ENCODE measurements at places on chromosomes 2 and 18. TPM values are rescaled to one million over a fixed set of nuclear protein-coding genes. Genes with fewer than 3 reads are reported as not detected.

DNA sequence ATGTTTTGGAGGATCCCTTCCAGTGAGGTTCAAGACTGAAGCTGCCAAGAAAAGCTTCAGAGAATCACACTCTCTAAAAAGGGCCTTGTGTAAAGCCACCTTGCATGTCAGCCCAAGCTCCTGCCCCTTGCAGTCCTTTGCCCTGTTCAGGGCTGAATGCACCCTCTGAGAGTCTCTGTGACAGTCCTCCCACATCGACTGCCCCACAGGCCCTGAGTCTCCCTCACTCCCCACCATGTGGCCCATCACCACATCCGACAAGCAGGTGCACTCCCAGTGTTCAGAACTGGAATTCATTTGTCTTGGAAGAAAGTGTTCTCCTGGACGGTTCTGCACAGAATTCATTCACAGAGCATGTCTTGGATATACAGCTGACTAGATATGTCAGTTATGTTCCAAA is 31.0 kb downstream of the BCL11A start:
- H3K27me3 ChIP-seq = no peaks in the 10 kb centered on the region
- no peaks in the 10 kb centered on the region for H3K36me3 ChIP-seq
- peaks cover 32% of the 10 kb centered on the region for H3K4me1 ChIP-seq
- H3K4me3 ChIP-seq = no peak overlapping the region

DNA sequence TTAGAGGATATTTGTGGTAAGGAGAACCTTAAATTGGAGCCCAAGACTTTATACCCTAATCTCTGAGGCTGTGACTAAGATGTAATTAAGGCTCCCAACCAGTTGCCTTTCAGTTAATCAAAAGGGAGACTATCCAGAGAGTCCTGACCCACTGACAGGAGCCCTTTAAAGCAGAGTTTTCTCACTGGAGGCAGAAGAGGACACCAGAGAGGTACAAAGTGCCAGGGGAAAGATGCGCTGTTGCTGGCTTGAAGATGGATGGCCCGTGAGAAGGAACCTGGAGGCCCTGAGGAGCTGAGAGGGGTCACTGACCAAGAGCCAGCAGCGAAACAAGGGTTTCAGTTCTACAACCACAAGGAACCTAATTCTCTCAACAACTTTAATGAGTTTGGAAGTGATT is 137.3 kb downstream of the TMEM131 start:
- no peaks in the 10 kb centered on the region for H3K4me1 ChIP-seq
- no peak overlapping the region for H3K4me3 ChIP-seq
- DNase-seq = no peak
- H3K27me3 ChIP-seq = no peaks in the 10 kb centered on the region
- H3K27ac ChIP-seq = no peak overlapping the region

DNA sequence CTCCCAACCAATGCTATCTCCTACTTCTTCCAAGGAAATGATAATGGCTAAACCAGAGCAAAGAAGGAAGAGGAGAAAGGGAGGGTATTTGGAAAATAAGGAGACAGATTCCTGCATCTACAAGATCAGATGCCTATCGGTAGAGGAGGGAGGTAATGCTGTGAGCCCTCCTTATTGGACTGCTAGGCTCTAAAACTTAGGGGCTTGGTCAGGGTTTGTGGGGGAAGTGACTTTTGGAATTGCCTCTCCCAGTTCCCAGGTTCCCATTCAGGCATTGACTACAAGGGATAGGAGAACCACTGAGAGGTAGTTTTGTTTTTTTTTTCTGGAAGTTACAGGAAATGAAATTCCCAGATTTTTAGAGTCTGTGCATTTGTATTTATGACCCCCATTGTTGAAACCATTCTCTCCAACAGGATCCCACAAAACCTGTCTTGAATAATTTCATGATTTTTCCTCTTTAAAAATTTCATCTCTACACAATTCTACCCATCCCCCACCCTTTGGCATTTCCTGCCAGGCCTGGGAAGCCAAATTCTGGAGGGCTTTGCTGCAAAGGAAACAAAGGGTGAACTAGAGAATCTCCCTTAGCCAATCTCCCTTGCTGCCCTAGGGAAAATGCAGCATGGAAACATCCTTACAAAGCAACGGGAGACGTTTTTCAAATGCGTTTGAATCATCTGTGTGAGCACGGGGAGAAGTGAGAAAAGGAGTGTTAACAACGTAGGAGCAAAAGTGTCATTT is 282.1 kb upstream of the EPAS1 start:
- H3K4me1 ChIP-seq = peaks cover 13% of the 10 kb centered on the region
- no peaks in the 10 kb centered on the region for H3K36me3 ChIP-seq
- H3K4me3 ChIP-seq = no peak overlapping the region
- peak; percentile 21 for DNase-seq

DNA sequence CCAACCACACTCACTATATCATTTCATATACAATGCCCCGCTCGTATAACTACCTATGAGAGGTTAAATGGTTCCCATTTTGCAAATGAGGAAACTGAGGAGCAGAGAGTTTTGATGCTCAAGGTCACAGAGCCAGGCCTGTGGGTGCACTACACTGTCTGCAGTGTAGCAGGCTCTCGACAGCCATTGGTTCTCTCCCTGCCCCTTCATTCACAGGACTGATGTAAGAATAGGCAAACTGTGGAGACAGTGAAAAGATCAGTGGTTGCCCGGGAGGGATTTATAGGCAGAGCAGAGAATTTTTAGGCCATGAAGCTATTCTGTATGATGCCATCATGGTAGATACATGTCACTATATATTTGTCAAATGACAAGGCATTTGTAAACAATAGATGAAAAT is 39.0 kb upstream of the LBH start:
- no peak overlapping the region for H3K27ac ChIP-seq
- no peaks in the 10 kb centered on the region for H3K4me1 ChIP-seq
- H3K4me3 ChIP-seq = no peak overlapping the region
- 0 out of 2 replicates have a peak, but pooled peaks cover 6% of the 10 kb centered on the region for H3K27me3 ChIP-seq
- no peaks in the 10 kb centered on the region for H3K36me3 ChIP-seq

DNA sequence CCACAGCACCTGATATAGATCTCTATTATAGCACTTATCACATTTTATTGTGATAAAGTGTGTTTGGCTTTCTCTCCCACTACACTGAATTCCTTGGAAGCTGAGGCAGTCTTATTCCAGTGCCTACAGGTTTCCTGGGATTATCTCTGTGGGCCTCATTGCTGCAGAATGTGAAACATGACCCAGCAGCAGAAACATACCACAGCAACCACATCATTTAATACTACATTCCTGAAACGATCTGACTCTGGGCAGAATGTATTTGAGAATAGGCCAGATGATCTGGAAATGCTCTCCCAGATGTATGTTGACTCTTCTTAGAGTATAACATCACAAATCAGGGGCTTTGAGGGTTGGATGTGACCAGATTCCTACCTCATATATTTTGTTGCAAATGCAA is 323.5 kb upstream of the TANK start:
- no peaks in the 10 kb centered on the region for H3K27me3 ChIP-seq
- DNase-seq = peak; percentile 90
- peaks cover 22% of the 10 kb centered on the region for H3K4me1 ChIP-seq
- H3K27ac ChIP-seq = peak overlapping the region; percentile 48
- H3K36me3 ChIP-seq = no peaks in the 10 kb centered on the region

DNA sequence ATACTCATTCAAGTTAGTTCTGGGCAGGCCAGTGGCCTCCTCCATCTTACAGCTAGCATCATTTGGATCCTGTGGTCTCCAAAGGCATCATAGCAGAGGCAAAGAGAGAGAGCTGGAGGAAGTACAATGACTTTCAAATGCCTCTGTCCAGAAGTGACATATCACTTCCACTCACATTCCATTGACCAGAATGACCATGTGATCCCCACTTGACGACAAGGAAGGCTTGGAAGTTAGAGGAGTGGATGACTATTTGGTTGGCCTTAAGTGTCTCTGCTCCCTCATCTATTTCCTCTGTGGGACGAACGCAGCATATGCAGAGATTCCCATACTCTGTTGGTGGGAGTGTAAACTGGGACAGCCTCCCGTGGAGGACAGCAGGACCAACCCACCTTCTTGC is 27.8 kb upstream of the MLPH start:
- H3K36me3 ChIP-seq = no peaks in the 10 kb centered on the region
- no peak overlapping the region for H3K4me3 ChIP-seq
- peak overlapping the region; percentile 85 for H3K27ac ChIP-seq
- H3K4me1 ChIP-seq = peaks cover 37% of the 10 kb centered on the region
- peak; percentile 53 for DNase-seq

Gene CD8B2
- not detected for total RNA-seq

- H3K4me3 ChIP-seq = no peak overlapping the region
- 0 out of 2 replicates have a peak, but pooled peaks cover 6% of the 10 kb centered on the region for H3K4me1 ChIP-seq
- no peak overlapping the region for H3K27ac ChIP-seq
These were observed 35.2 kb upstream of the OTX1 start for GRCh38 chr2:63015389-63015788.

Gene SKOR2
- not detected for total RNA-seq

DNA sequence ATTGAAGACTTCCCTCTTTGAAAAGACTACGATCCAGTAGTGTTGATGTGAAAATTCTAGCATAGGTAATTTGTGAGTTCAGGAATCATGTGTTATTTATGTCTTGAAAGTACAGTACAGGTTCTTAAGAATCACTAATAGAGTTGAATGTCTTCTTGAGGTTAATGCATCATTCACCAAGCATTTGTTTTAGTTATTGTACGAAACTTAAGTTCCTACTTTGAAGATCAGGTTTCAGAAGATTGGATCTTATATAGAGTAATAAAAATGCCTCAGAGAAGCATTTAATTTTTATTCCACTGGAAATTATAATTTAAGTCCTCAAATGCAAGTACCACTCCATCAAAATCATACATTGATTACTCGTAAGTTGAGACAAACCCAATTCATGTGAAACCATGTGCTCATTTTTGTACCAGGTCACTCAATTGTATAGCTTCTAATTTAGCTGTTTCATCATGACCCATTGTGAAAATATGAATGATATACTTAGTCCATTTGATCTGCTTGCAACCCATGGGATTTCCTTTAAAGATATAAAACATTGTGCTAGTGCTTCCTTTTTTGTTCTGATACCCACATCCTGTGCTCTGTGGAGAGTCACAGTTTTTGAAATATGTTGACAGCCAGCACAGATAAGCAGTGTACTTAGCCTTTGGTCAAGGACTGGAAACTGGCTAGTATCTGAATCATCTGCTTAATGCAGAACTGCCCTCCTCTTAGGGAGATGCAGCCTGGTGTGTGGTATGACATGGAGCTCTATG is 22.5 kb upstream of the RAB27B start:
- H3K4me1 ChIP-seq = peaks cover 18% of the 10 kb centered on the region
- peak overlapping the region; percentile 50 for H3K27ac ChIP-seq
- peak; percentile 81 for DNase-seq
- H3K27me3 ChIP-seq = no peaks in the 10 kb centered on the region
- H3K4me3 ChIP-seq = no peak overlapping the region

DNA sequence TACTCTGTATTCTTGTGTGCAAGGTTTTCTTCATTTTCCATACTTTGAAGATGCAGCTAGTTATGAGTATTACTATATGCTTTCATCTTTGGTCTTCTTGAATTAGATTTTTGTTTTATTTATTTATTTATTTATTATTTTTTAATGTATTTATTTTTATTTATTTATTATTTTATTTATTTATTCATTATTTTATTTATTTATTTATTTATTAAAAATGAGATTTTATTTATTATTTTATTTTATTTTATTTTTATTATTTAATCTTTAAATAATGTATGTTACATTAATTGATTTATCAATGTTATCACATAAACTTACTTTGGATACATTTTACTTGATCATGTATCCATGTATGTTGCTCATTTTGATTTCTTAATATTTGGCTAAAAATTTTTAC is 132.3 kb upstream of the GALNT13 start:
- DNase-seq = no peak
- no peak overlapping the region for H3K4me3 ChIP-seq
- no peaks in the 10 kb centered on the region for H3K27me3 ChIP-seq
- H3K36me3 ChIP-seq = no peaks in the 10 kb centered on the region
- H3K27ac ChIP-seq = no peak overlapping the region

- peaks cover 4% of the 10 kb centered on the region for H3K4me1 ChIP-seq
- H3K27me3 ChIP-seq = no peaks in the 10 kb centered on the region
- DNase-seq = peak; percentile 13
- no peak overlapping the region for H3K27ac ChIP-seq
- no peak overlapping the region for H3K4me3 ChIP-seq
- H3K36me3 ChIP-seq = no peaks in the 10 kb centered on the region
These were observed 23.7 kb downstream of the BABAM2 start for GRCh38 chr2:27914041-27914804.

Gene NAT8
- total RNA-seq = not detected

GRCh38 chr2:36727550-36727949 is 31.0 kb downstream of the VIT start:
- no peaks in the 10 kb centered on the region for H3K27me3 ChIP-seq
- DNase-seq = no peak
- no peak overlapping the region for H3K27ac ChIP-seq
- H3K36me3 ChIP-seq = no peaks in the 10 kb centered on the region
- H3K4me1 ChIP-seq = peaks cover 18% of the 10 kb centered on the region

Gene TPO
- total RNA-seq = not detected

DNA sequence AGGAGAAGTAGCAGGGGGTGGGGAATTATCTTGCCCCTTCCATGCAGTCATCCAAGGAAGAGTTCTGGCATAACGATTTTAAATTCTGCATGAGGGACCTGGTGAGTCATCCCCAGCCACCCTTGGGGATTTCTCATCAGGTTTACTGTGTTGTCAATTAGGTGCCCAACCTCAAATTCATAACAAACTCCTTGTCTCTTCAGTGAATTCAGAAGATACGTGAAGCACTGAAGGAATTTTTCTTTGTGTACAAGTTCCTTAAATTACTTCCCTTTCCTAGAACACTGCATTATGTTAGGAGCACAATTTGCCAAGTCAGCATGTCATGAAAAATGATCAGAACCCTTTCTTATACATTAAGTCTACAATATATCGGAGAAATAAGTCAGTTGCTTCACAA is 70.8 kb upstream of the NOSTRIN start:
- peak; percentile 18 for DNase-seq
- peaks cover 3% of the 10 kb centered on the region for H3K4me1 ChIP-seq
- H3K4me3 ChIP-seq = no peak overlapping the region
- H3K27me3 ChIP-seq = no peaks in the 10 kb centered on the region
- H3K36me3 ChIP-seq = no peaks in the 10 kb centered on the region
- no peak overlapping the region for H3K27ac ChIP-seq

DNA sequence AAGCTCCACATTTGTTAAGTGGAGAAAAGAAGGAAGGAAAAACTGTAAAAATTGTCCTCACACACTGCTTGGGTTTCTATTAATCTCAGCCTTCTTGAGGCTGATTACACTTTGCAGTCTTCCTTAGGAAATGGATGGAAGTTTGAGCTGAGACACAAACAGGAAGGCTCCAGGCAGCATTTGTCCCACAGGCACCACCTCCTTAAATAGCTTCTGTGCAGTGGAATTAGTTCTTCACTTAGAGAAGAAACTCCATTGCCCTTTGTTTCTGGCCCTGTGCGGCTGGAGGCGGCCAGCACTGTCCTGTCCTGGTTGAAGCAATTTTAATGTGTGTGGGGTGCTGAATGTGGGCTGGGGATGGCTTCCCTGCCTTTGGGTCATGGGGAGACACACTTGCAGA is 44.3 kb downstream of the ARHGAP28 start:
- no peaks in the 10 kb centered on the region for H3K36me3 ChIP-seq
- H3K4me1 ChIP-seq = no peaks in the 10 kb centered on the region
- DNase-seq = no peak
- no peak overlapping the region for H3K27ac ChIP-seq
- peaks cover 4% of the 10 kb centered on the region for H3K27me3 ChIP-seq

Gene TMEM247
- total RNA-seq = not detected

Gene SULT1C2
- not detected for total RNA-seq

Gene ZSWIM2
- total RNA-seq = not detected

Gene CHAC2
- 4.6 TPM for total RNA-seq
